ENCODE measurements at places on chromosomes 1 and 21. TPM values are rescaled to one million over a fixed set of nuclear protein-coding genes. Genes with fewer than 3 reads are reported as not detected.

DNA sequence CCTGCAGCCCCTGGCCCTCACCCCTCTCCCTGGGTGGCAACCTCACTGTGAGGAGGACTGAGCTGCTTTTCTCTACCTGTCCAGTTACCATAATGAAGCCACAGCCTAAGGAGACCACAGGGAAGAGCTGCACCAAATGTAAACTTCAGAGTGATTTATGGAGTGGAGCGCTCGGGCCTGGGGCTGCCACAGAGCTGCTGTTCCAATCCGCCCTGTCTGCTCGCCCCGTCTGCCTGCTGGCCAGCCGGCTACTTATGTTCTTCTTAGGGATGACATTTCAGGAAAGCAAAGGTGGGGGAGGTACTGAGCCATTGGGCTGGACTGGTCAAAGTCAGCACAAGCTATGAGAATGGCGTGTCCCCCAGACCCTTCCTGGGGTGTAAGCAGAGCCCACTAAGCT lies 17.9 kb downstream of the SYT6 start:
- DNase-seq = peak; percentile 34

DNA sequence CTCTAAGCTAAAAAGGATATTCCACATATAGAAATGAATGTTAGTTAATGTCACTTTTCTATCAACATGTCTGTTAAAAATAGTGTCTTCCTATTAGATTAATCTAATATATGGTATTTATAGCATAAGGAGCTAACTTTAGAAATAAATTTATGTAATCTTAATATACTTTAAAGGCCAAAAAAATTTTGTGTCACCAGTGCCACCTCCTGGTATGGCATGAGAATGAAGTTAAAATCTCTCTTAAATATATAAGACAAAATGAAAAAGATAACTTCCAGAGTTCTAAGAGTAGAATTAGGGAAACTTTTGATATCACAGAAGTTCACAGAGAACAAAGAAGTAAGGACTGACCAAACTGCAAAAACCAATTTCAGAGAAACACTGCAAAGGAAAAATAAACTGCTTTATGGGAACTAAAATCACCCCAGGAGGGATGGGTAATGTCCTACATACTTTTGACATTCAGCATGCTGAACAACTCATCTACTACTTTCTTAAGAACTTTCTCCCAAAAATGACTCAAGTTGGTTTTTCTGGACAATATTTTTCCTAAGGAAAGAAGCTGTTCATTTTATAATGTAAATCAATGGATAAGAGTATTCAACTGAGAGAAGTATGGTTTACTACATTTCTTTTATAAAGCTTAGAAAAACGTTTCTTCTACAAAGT lies 82.8 kb downstream of the TRIM33 start:
- no peak for DNase-seq

MYOG gene
- 0.34 TPM for polyA plus RNA-seq

GRCh38 chr1:53617851-53618499 lies 121.0 kb downstream of the GLIS1 start:
- no peak for DNase-seq

GRCh38 chr21:31556662-31557061 lies 102.8 kb upstream of the SOD1 start:
- DNase-seq = no peak

- no peak for DNase-seq
Measured at GRCh38 chr1:156074661-156075060, 7.6 kb downstream of the MEX3A start.

- no peak for DNase-seq
Measured at GRCh38 chr1:15325375-15326085, 78.5 kb downstream of the FHAD1 start.

- DNase-seq = peak; percentile 86
Measured at GRCh38 chr1:156129687-156130577, 15.4 kb downstream of the LMNA start.

DNA sequence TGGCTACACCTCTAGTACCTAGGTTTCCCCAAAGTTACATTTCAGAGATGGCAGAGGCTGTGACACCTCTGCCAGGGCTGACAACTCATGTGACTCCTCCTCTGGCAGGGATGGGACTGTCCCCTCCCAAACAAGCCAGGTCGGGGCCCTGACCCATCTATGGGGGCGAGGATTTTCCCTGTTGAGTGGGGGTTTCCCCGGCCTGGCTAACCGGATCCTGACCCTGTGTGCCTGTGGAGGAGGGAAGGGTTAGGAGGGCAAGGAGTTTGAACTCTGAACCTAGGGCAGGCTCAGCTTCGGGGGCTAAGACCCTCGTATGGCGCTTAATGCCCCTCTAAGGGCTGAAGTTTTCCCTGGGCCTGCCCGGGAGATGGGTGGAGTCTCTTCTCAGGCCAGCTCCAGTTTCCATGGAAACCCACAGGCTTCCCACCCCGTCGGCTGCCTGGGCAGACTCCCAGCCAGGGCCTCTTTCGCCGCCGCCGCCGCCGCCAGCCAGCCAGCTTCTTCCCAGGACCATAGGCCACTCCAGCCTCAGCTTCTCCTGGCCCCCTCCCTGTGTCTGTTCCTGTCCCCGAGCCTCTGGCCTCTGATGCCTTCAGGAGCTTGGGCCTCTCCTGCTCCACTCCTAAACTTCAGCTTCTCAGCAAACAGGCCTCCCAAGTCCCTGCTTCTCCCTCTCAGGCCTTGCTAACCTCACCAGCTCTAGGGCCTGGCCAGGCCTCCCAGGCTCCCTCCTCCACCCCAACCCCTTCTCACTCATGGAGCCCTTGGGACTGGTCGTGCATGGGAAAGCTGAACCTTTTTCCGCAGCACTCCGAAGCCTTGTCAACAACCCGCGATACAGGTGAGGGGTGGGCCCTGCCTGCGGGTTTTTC lies at the start of gene BTBD19:
Gene BTBD19 (plus strand): TSS at position 461 of the 875 bp plus-strand sequence. CDS start 298 bp downstream, at position 759.
- peak; percentile 90 for DNase-seq

DNA sequence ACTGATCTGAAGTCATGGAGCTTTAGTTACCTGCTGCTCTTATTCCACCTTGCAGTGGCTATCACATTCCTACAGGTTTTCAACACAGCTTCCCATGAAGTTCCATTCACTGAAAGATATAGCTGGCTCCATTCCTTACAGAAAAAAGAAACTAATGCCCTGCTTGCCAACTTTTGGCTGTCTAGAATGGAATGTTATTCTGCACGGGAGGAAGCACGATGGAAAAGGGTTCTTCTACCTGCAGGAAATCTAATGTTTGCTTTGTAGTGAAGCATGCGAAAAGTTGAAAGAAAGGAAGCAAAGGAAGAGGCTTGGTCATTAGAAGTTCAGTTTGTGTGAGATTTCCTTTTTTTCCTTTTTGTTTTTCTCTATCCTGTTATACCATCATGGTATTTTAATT lies 32.6 kb downstream of the GIPC2 start:
- DNase-seq = no peak

FMO1 gene
- 184 TPM for polyA plus RNA-seq

DNA sequence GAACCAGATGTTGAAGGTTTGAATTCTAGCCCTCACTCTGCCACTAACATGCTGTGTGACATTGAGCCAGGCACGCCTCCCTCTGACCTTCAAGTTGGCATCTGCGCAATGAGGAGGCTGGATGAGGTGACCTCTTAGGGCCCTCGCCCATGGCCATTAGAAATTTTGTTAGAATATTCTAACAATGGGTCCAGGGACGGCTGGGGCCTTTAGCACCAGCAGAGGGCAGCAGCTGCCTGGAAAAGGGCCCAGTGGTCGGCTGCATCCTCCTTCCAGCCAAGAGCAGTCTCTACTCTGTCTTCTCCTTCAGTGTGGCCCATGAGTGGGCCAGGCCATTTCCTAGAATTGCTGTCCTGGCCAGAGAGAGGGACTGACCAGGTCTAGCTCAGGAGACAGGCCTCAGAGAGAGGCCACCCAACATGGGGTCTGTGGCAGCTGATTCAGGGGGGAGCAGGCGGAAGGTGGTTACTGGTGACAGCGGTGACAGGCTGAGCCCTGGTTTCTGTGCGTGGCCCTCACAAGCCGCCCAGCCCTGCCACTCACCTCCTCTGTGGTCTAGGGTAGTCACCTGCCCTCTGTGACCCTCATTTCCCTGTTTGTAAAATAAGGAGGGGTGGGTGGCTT lies 101.3 kb upstream of the ACTL8 start:
- no peak for DNase-seq

TPTE gene
- not detected for polyA plus RNA-seq

DNA sequence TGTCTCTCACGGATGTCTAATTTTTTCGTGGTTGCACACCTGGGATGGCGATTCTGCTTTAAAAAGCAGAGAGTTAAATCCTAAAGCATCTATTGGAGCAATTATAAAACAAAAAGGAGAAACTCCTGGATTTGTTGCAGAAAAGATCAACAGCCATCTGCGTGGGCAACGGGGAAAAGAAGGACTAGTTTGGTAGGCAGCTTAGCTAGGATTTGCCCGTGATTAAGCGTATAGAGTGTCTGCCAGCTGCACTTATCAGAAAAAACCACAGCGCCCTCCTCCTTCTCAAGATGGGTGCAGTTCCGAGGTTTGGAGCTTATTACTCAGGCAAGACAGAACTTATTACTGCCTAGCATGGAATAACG lies 526 bp upstream of the SLC25A24 start:
- peak; percentile 31 for DNase-seq

GRCh38 chr1:53476579-53476978 lies 17.4 kb downstream of the DMRTB1 start:
- DNase-seq = no peak

CFAP107 gene
- polyA plus RNA-seq = 1.00 TPM

Measured in renal pelvis (tissue), 12 donors.